ENCODE measurements at places on chromosomes 4 and X. TPM values are rescaled to one million over a fixed set of nuclear protein-coding genes. Genes with fewer than 3 reads are reported as not detected.

The KCNE5 gene
- 1.1 TPM for total RNA-seq

The PTPN13 gene
- 0.40 TPM for total RNA-seq

DNA sequence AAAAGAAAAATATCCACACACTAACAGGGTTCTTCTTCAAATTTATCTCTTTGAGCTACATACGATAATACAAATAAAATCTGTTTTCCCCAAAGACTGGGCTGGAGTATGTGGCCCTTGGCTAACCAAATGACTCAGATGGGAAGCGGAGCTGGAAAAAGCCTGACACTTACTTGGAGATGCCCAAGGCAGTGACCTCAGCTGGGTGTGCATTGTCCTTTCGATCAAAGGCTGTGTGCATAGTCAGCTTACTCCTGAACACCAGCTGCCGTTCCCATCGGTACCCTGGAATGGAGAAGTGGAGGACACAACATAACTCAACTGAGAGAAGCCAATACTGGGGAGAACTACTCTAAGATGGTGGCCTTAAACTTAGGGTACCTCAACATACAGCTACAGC, 95.1 kb downstream of the CDS1 start:
- DNase-seq = no peak
- no peaks in the 10 kb centered on the region for H3K36me3 ChIP-seq
- no peak overlapping the region for H3K27ac ChIP-seq
- H3K27me3 ChIP-seq = no peaks in the 10 kb centered on the region

- H3K27ac ChIP-seq = peak overlapping the region; percentile 90
- peak; percentile 58 for DNase-seq
- H3K36me3 ChIP-seq = no peaks in the 10 kb centered on the region
- peak overlapping the region; percentile 75 for H3K4me3 ChIP-seq
- H3K27me3 ChIP-seq = no peaks in the 10 kb centered on the region
Measured at GRCh38 chrX:73563738-73564068, 706 bp downstream of the CHIC1 start.

The FOXR2 gene
- not detected for total RNA-seq

The HHIP gene
- total RNA-seq = not detected

The PDZD4 gene
- total RNA-seq = 101 TPM

GRCh38 chr4:110042545-110043517, 130.1 kb downstream of the EGF start:
- no peak overlapping the region for H3K4me3 ChIP-seq
- H3K27ac ChIP-seq = no peak overlapping the region
- H3K4me1 ChIP-seq = no peaks in the 10 kb centered on the region
- H3K27me3 ChIP-seq = no peaks in the 10 kb centered on the region
- no peaks in the 10 kb centered on the region for H3K36me3 ChIP-seq

The MSMO1 gene
- 23.9 TPM for total RNA-seq

The RAB40AL gene
- 0.42 TPM for total RNA-seq

The CXCR3 gene
- 13.7 TPM for total RNA-seq

DNA sequence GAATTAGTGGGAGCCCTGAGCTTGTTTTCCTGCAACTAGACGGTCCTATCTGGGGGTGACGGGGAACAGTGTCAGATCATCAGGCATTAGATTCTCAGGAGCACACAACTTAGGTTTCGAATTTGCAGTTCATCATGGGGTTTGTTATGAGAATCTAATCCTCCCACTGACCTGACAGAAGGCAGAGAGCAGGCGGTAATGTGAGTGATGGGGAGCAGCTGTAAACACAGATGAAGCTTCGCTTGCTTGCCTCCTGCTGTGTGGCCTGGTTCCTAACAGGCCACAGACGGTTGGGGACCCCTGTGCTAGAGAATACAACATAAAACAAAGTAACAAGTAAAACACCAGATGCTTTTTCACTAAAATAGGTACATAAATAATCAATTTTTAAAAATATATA, 86.2 kb upstream of the BLTP1 start:
- no peak overlapping the region for H3K4me3 ChIP-seq
- H3K36me3 ChIP-seq = no peaks in the 10 kb centered on the region
- no peaks in the 10 kb centered on the region for H3K4me1 ChIP-seq

The PI4K2B gene
- total RNA-seq = 12.2 TPM

DNA sequence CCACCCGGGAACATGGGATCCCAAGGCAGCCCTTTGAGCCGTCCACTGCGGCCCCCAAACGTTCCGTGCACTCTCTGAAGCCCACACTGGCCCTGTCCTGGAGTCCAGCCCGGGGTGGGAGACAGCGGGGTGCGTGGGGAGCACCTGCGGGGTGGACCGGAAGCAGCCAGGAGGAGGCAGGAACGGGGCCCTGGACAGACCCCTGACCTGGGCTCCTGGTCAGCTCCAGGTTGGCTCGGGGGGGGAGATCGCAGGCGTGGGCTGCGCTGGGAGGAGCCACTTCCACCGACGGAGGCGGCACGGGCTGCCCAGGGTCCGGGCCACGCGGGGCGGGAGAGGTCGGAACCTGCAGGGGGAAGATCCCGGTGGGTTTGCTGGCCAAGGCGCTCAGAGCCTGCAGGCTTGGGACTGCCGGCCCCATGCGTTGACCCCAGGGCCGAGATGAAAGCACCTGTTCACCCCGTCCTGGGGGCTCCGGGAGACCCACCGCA, 5.7 kb upstream of the PLCXD1 start:
- DNase-seq = no peak
- peak overlapping the region; percentile 40 for H3K27ac ChIP-seq
- H3K4me1 ChIP-seq = peaks cover 25% of the 10 kb centered on the region
- peak overlapping the region; percentile 70 for H3K4me3 ChIP-seq
- H3K36me3 ChIP-seq = no peaks in the 10 kb centered on the region
- no peaks in the 10 kb centered on the region for H3K27me3 ChIP-seq

DNA sequence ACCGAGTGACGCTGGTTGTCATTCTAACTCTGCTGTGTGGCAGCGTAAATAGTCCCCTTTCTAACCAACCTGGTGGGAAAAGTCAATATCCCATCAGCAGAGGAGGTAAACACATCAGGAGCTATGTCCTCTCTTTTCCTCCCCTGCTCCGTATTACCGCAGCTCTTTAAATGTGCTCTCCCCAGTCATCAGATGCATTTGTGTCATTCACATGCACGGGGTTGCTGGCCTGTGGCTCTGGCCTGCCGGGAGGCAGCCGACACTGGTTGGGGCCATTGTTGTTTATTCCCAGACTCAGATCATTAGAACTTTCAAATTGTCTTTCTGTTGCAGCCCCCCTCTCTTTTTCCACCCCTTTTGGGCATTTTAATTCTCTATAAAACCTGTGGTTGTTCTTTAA, 21.9 kb downstream of the ARX start:
- H3K27ac ChIP-seq = no peak overlapping the region
- no peak for DNase-seq
- no peak overlapping the region for H3K4me3 ChIP-seq
- no peaks in the 10 kb centered on the region for H3K36me3 ChIP-seq

DNA sequence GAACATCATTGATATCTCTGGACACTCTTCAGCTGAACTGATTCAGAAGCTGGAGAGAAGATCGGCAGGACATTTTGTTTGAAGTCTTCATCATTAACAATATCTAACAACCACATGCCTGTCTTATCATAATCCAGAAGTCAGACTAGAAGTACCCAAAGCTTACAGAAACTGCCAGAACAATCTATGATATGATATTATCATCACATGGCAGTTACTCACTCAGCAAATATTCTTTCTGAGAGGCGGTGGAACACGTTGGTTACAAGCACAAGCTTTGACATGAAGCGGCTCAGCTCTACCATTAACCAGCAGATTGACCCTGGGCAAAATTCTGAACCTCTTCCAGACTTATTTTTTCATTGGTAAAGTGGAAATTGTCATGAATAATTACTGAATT, 69.4 kb upstream of the KIT start:
- no peak for DNase-seq
- H3K27ac ChIP-seq = no peak overlapping the region
- no peak overlapping the region for H3K4me3 ChIP-seq
- H3K27me3 ChIP-seq = no peaks in the 10 kb centered on the region

DNA sequence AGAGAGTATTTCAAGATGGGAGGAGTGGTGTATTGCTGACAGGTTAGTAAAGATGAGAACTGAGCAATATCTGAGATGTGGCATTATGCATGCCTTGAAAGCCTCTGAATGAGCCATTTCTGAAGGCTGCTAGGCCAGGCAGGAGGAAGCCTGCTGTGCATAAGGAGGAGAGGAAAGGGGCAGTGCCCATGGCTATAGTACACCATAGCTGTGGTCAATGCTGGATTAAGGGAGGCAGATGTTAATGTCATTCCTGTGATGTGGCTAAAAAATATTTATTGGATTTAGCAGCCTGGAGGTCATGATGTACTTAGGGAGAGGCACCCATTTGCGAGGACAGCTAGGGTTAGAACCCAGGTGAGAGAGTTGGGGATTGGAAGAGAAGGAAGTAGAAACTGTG, 130.0 kb upstream of the LNX1 start:
- no peaks in the 10 kb centered on the region for H3K27me3 ChIP-seq
- no peaks in the 10 kb centered on the region for H3K4me1 ChIP-seq
- no peak overlapping the region for H3K27ac ChIP-seq
- no peak for DNase-seq
- no peak overlapping the region for H3K4me3 ChIP-seq
- H3K36me3 ChIP-seq = no peaks in the 10 kb centered on the region

The NUDT10 gene
- 0.61 TPM for total RNA-seq

DNA sequence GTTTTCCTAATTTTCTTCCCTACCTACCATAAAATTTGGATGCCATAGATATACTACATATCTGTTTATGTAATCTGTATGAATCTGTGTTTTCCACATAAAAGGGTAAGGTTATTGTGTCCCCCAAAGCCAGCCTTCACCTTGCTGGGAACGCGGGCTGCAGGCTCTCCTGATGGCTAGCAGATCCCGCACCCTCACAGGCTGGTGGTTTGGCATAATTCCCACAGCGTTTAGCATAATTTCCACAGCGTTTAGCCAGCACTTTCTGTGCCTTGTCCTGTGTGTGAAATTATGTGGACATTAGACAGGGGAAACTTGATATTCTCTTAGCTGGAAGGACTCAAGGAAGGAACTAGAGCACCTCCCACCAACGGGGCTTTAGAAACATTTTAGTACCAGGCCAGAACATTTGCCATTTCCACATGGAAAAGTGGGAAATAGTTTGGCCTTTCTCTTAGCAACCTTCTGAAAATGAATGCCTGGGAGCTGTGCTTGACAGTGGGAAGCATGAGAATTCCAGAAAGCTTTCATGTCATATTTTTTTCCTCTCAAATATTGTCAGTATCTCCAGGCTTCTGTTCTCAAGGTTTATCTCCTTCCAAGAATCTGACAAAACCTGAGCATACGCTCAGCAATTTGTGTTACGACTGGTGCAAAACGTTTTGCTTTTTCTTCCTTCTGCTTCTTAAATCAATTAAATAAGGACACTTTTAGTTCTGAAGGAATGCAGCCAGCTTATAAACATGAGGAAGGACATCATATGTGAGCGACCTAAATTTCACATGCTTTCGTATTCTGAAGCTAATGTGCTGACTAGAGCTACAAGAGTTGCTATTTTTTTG, 67.9 kb downstream of the STK32B start:
- no peak for DNase-seq
- no peaks in the 10 kb centered on the region for H3K36me3 ChIP-seq
- H3K4me1 ChIP-seq = no peaks in the 10 kb centered on the region
- H3K4me3 ChIP-seq = no peak overlapping the region
- H3K27ac ChIP-seq = no peak overlapping the region
- H3K27me3 ChIP-seq = no peaks in the 10 kb centered on the region

DNA sequence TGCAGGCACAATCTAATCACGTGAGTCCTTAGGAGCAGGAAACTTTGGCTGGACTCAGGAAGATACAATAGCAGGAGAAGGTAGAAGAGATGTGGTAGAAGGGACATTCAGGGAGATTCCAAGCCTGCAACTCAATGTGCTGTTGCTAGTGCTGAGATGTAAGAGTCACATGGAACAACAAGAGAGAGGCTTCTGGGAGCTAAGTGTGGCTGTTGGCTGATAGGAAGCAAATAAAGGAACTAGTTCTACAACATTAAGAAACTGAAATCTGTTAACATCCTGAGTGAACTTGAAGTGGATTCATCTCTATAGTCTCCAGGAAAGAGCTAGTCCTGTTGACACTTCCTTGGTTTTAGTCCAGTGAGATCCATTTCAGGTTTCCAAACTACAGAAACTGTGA, 1207.4 kb downstream of the ADGRL3 start:
- H3K36me3 ChIP-seq = no peaks in the 10 kb centered on the region
- H3K27me3 ChIP-seq = no peaks in the 10 kb centered on the region
- DNase-seq = no peak

The DMRTC1B gene
- 0.33 TPM for total RNA-seq

- no peak overlapping the region for H3K27ac ChIP-seq
- no peaks in the 10 kb centered on the region for H3K27me3 ChIP-seq
- no peaks in the 10 kb centered on the region for H3K36me3 ChIP-seq
- no peak overlapping the region for H3K4me3 ChIP-seq
- no peak for DNase-seq
Measured at GRCh38 chrX:124229374-124229773, 103.1 kb upstream of the TEX13D start.

DNA sequence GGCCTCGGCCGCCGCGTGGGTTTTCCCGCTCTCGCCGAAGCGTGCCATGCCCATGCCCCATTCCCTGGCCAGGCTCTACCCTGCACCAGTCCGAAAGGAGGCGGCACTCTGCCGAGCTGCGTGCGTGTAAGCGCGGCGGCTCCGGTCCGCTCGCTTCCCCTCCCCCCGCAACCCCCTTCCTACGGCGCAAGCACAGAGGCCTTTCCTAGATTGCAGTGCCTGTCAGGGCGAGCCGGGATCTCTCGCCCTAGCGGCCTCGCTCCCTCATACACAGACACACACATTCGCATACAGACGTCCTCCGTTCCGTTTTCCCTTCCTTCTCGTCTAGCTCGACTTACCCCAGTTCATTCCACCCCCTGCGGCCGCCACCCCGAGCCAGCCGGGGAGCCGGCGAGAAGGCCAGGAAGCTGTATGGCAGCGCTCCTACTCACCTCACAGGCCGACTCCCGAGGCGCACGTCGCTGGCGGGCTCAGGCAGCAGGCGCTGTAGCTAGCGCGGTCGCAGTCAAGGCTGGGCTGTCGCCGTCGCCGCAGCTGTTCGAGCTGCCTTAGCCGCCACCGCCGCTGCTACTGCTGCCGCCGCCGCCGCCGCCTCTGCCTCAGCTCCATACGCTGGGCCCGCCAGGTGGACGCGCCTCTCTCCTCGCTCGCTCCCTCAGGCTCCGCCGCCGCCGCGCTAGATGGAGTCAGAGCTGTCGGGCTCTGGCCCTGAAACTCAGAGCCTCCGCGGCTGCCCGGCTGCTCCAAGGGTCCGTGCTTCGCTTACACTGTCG, 615 bp downstream of the NEXMIF start:
- H3K27ac ChIP-seq = no peak overlapping the region
- peak overlapping the region; percentile 16 for H3K4me3 ChIP-seq
- no peaks in the 10 kb centered on the region for H3K4me1 ChIP-seq

GRCh38 chrX:123475068-123475724, 257.7 kb downstream of the THOC2 start:
- no peaks in the 10 kb centered on the region for H3K36me3 ChIP-seq
- H3K4me3 ChIP-seq = no peak overlapping the region
- no peaks in the 10 kb centered on the region for H3K27me3 ChIP-seq
- no peaks in the 10 kb centered on the region for H3K4me1 ChIP-seq
- no peak for DNase-seq

The SYTL5 gene
- not detected for total RNA-seq

The ADGRG4 gene
- total RNA-seq = not detected
